Hair follicle dermal papilla cell (primary cell): ENCODE measurements at places on chromosomes 12 and 14. TPM values are rescaled to one million over a fixed set of nuclear protein-coding genes. Genes with fewer than 3 reads are reported as not detected.

The HELB gene
- 4.0 and 5.8 TPM in 2 replicates for total RNA-seq

The GALNT9 gene
- total RNA-seq, result not detected in 2 replicates

The TSPAN8 gene
- 0.24 and 0.32 TPM in 2 replicates for total RNA-seq

The CLEC6A gene
- total RNA-seq, result not detected in 2 replicates

The MAP1LC3B2 gene
- 0.36 and 0.49 TPM in 2 replicates for total RNA-seq

The LETMD1 gene
- 40.0 and 40.9 TPM in 2 replicates for total RNA-seq

The DHH gene
- total RNA-seq, result not detected in 2 replicates

The INHBE gene
- 0.85 and 1.8 TPM in 2 replicates for total RNA-seq

The CLEC9A gene
- total RNA-seq, result not detected in 2 replicates

The GLS2 gene
- total RNA-seq, result not detected in 2 replicates

The WSB2 gene
- 103 and 104 TPM in 2 replicates for total RNA-seq

The DYRK2 gene
- 52.1 and 52.2 TPM in 2 replicates for total RNA-seq

The TMPRSS12 gene
- not detected in 2 replicates for total RNA-seq

The KRT77 gene
- not detected in 2 replicates for total RNA-seq

The RAB15 gene
- 7.8 and 8.1 TPM in 2 replicates for total RNA-seq

The AMN gene
- total RNA-seq, result 0.16 and 0.24 TPM in 2 replicates

The PROX2 gene
- 0.12 and 0.16 TPM in 2 replicates for total RNA-seq

The CCDC177 gene
- total RNA-seq, result not detected in 2 replicates
